Hematopoietic multipotent progenitor cell (in vitro differentiated cells): ENCODE measurements at places on chromosomes 3 and 15.

- DNase-seq, result no peak
These were observed 104.5 kb downstream of the RARB start for GRCh38 chr3:25532431-25533162.

- no peak for DNase-seq
These were observed 745.3 kb upstream of the EPHA6 start for GRCh38 chr3:96069065-96069464.

- no peak for DNase-seq
These were observed 32.7 kb downstream of the CHL1 start for GRCh38 chr3:229183-229661.

DNA sequence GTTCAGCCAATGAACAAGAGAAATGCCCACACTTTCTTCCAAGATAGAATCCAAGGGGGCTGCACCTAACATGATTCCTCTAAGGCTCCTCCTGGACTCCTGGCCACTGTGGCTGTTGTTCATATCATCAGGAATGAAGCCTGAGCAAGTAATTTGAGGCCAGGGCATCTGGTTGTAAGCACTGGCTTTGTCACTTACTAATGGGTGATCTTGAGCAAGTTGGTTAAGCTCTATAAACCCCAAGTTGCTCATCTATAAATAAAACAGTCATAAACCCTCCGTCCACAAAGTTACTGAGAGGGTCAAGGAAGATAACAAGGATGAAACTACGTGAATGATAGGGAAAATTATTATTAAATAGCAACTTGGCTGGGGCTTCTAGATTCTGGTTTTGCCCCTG is 58.3 kb downstream of the CDC25A start:
- DNase-seq, result no peak

DNA sequence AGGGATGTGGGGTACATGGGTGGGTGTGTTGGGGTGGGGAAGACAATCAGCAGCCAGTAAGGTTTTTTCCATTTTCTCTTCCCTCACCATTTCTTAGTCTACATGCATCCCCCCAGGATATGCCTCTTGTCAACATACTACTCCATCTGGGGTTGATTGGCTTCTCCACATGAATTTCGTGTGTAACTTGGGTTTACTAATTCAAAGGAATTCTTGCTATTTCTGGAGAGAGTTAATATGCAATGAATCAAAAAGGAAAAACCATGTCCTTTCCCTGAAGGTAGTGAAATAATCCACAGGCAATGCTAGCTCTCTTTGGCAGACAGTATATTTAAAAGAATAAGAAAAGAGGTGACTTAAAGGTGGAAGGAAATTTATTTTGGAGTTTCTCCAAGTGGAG is 198.4 kb downstream of the EBLN2 start:
- no peak for DNase-seq

GRCh38 chr3:108091498-108092250 is 843 bp upstream of the CD47 start:
- DNase-seq, result no peak
